T-helper 2 cell (primary cell): ENCODE measurements at places on chromosomes 7 and 10.

- DNase-seq: no peak
Observed at GRCh38 chr10:52801947-52802346, 29.4 kb upstream of the MBL2 start.

DNA sequence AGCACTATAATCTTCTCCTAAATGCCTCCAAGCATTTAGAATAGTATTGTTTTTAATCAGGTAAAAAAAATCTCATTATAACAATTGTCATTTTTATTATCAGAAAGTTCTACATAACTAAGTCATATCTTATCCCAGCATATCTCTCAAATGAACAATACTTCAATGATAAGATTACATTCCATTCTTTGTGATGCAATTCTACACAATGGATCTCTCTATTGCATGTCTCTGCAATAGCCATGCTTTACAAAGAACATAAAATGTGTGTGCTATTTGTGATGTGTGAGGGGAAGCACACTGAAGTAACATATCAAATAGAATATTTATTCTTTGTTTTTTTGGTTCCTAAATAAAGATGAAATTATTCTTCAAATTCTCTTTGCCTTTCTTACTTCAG lies 195.7 kb downstream of the TSPAN12 start:
- no peak for DNase-seq

DNA sequence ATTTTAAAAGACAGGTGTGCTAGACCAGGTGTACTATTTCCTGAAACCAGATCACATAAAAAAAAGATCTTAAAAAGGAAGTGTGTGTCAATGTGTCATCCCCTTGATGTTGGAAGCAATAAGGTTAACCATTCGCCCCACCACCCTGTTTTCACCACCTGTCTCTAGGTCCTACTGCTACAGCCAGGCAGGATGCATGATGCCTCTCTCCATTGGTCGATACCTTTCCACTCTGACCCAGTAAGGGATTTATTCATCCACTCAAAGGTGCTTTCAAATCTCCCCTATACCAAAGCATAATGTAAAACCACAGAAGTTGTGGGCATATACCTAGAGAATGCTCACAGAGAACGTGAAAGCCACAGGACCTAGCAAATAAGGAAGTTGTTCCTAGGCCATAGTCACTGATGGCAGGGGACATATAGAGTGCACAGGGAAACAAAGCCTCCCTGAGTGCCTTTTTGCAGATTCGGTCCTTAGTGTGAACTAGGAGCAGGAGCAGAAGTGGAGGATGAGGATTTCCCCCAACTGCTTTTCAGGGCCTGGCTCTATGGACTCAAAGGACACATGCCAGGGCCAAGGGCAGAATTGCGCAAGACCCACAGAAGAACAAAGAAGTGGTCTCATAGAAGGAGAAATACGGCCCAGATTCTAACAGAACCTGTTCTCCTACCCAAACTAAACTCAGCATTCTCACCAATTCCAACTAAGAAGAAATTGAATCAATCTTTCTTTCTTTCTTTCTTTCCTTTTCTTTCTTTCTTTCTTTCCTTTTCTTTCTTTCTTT lies 631.5 kb upstream of the NRP1 start:
- DNase-seq: no peak

- DNase-seq: no peak
Observed at GRCh38 chr10:86203162-86203905, 163.3 kb downstream of the GRID1 start.

DNA sequence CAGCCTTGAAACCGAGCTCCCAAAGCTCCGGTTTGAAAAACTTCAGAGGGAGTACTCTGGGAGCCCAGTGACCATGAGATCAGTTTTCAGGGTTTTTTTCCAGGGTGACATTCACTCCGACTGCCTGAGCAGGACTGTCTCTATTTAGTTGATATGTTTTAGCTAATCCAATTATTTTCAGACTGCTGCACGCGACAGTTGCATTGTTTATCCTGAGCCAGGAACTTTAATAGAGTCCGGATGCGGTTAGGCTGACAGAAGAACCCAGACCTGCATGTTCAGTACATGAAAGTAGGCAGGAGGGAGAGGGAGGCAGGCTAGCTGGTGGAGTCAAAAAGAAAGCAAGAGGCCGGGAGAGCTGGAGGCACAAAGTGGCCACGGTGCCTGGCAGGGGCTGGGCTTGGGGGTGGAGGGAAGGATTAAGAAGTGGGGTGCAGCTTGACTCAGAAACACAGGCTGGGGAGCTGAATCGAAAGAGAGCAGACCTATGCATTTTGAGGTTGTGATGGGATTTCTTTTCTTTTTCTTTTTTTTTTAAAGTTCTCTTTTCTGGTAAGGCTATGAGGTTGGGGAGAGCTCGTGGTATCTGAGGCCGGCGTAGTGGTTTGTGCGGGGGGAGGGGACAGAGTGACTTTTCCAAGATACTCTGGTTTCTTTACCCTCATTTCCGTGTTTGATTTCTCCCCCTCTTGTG lies 5.7 kb downstream of the GATA3 start:
- peak; percentile 69 for DNase-seq

DNA sequence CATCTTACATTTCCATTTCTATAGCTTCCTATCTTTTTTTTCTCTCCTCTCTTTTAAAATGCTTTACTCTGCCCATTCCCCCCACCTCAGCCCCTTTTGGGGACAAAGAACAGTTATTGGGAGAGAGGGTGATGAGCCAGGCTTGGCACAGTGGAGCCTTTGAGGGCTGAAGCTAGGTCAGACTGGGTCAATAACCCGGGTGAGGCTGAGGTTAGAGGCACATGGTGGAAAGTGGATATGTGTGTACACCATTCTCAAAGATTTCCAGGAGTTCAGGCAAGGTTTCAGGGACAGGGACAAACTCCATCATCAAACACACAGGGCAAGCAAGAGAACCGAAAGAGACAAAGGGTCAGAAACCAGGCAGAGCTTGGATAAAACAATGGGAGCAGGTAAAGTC lies 11.5 kb downstream of the ABCB4 start:
- DNase-seq: no peak

GRCh38 chr7:114695182-114695581 lies 226.7 kb upstream of the MDFIC start:
- no peak for DNase-seq
